Right ventricle myocardium inferior (tissue), 1 donor: ENCODE measurements at places on chromosomes 6 and 20.
A peak's percentile ranks its signal among the peaks of the same experiment; 100 is the strongest.

DNA sequence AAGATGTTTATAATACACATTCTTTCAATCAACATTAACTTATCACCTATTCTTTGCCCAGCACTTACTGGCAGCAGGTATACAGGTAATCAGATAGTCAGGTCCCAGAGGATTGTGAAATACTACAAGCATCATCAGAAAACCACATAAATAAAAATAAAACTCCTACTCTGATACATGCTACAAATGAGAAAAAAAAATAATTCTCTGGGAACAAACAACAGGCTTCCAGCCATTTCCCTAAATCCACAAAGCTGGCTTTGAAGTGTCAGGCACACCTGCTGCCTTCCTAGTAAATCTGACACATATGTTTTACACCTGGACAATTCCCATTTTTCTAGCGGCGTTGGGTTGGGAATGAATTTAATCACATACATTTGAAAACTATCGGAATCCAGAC lies 384.5 kb upstream of the CDH4 start:
- DNase-seq = no peak

- DNase-seq = no peak
Measured at GRCh38 chr20:41009946-41010345, 18.7 kb upstream of the TOP1 start.

- DNase-seq = no peak
Measured at GRCh38 chr6:43861212-43861894, 91.3 kb downstream of the VEGFA start.

GRCh38 chr6:13229205-13230085 lies 98.9 kb downstream of the TBC1D7 start:
- DNase-seq = no peak

GRCh38 chr20:17654649-17655285 lies 27.3 kb downstream of the RRBP1 start:
- peak; percentile 66 for DNase-seq

- DNase-seq = no peak
Measured at GRCh38 chr6:133300896-133301295, 59.7 kb downstream of the EYA4 start.

GRCh38 chr6:112980676-112981075 lies 633.5 kb downstream of the RFPL4B start:
- no peak for DNase-seq

- no peak for DNase-seq
Measured at GRCh38 chr6:79101164-79101563, 23.1 kb upstream of the PHIP start.

DNA sequence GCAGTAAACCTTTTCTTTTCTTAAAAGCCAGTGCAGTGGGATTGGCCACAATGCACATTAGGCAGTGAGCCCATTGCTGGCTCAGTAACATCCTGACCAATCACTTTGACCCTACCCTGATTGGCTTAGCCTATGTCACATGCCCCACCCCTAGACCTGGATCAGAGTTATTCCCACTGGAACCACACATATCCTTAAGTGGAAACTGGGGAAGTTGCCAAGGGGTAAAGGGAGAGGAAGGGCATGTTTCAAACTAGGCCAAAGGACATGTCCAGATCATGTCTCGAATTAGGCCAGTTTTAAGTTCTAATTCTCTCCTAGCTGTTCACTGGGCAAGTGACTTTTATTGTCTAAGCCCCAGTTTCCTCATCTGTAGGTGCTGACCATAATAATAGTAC lies 69.3 kb downstream of the LY86 start:
- DNase-seq = no peak

- no peak for DNase-seq
Measured at GRCh38 chr6:144335914-144336313, 50.8 kb downstream of the UTRN start.

DNA sequence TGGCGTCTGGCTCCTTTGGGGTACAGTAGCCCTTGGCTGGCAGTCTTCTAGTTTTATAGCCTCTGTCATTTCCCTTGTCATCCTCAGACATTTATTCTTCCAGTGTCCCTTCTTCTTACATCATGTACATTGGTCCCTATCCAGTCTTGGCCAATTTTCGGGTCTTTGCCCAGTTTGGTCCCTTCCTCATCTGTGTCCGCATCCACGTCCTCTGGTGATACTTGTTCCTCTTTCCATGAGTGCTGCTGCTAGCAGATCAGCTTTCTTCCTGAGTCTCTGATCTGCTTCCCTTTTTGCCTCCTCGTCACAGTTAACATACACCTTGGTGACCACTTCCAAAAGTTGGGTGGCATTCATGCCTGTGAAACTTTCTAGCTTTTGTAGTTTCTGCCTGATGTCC lies 86.2 kb upstream of the GPR6 start:
- no peak for DNase-seq

DNA sequence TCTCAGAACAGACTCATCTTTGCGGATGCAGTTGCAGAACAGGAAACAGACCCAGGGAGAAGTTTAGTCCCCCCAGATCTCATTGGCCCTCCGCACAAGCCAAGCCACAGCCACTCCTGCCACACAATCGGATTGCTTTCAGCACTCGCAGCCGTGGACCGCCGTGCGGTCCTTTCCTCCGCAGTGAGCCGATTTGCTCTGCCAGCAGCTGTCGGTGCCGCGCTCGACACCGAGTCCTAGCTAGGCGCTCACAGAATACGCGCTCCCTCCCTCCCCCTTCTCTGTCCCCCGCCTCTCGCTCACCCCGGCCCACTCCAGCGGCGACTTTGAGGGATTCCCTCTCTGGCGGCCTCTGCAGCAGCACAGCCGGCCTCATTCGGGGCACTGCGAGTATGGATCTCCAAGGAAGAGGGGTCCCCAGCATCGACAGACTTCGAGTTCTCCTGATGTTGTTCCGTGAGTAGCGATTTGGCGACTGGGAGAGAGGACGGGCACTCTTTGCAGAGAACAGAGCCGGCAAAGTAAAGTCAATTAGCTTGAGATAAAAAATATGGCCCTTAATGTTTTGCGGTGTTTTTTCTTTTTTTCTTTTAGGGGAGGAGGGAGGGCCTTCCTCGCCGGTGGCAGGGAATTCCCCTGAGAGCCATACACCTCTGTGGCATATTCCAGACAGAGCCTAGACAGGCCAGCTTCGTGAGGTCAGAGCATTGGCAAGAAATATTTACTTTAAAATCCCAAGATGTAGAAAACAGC lies at the start of gene LAMP5:
TSS of gene LAMP5 (plus strand) at position 130 of the 753 bp plus-strand sequence. CDS start at position 393, 263 bp downstream.
- no peak for DNase-seq

DNA sequence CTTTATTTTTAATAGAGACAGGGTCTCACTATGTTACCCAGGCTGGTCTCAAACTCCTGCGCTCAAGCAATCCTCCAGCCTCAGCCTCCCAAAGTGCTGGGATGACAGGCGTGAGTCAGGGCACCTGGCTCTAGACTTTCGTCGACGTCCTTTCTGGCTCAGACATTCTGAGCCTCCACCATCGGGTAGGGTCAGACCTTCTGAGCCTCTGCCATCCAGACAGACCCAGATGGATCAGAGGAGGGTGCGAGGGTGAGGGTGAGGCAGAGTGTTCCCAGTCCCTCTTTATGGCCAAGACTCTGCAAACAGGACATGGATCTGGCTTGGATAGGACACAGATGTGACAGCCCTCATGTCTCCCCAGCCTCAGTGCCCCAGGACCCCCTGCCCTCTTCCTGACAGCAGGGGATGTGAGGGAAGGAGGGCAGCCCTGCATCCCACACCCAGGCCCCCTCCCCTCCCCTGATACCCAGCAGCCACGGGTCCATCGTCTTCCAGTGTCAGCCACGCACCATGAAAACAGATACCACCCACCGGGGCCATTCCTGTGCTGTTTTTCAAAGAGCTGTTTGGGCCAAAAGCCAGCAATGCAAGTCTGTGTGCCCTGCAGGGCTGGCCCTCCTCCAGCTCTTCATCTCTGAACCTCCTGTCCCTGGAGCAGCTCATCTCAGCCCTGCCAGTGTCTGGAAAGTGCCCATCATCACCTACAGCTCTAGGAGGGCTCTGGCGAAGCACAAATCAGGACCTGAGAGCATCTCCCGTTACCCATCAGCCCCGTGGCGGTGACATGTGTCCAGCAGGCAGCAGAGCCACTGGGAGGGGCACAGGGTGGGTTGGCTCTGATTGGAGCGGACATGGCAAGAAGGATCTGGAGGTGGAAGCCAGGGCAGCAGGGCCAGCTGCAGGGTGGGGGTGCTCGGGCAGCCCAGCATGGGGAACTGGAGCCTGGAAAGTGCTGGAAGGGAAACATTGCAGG lies 208.4 kb downstream of the PREX1 start:
- DNase-seq = peak; percentile 81

- DNase-seq = no peak
Measured at GRCh38 chr20:53957451-53958172, 112.8 kb downstream of the BCAS1 start.

DNA sequence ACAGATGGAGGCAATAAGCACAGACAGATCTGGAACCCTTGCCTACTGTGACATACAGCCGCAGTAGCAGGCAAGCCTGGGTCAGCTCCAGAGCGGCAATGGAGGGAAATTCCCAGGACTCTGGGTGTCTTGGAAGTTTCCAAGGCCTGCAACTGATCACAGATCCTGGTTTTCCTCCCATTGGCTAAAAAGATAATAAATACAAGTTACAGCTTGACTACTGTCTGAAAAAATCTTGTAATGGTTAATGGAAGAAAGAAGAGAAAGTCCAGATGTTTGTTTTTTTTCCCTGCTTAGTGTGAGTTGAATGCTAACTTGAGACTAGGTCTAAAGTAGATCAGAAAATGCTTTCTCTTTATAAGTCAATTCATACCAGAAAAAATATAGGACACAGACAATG lies 307.6 kb downstream of the ALDH8A1 start:
- DNase-seq = no peak

GRCh38 chr6:73747289-73747688 lies 51.3 kb downstream of the CD109 start:
- DNase-seq = no peak

DNA sequence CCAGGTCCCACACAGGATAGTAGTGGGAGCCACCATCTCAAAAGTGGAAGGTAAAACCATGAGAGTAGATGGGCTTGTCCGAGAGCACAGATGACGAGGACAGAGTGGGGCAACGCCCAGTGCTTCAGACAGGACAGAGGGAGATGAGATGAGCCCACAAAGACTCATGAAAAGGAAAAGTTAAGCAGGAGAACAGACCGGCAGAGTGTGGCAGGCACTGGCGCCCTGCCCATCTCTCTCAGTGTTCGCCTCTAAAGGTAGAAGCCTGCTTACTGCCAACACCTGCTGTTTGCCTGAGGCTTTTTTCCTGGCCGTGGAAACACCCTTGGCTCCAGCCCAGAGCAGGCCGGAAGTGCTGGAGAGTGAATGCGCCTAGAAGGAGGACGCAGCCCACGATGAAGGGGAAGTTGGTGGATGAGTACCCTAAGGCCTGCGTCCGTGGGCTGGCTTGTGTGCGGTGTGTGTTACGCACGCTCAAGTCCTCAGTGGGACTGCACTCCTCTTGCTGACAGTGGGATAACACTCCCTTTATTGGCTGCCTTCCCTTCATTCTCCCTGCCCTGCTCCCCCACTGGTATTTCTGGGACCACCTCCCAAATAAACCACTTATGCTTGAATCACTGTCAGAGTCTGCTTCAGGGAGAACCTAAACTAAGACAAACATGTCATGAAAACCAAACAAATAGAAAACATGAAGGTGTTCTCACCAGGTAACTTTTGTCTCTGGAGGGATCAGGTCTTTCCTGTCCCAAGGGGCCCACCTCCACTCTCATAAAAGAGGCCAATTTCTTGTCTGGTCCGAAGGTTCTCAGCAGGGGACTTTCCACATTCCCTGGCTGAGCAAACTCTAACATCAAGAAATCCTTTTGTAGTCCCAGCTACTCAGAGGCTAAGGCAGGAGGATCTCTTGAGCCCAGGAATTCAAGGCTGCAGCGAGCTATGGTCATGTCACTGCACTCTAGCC lies 9.1 kb upstream of the FOXP4 start:
- no peak for DNase-seq

DNA sequence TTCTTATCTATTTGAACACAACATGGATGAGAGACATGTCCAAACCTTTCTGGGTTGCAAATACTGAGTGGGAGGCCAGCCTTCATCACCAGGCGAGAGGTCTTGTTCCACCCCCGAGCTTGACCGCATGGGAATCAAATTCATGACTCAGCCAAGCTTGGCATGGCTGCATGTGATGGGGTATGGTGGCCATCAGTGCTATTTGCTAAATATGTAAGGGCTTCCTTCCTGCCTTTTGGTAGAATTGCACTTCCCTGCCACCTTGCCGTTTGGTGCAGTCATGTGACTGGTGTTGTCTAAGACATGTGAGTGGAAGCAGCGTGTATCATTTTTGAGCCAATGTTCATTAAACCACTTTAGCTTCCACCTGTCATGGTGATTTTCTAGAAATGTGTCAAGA lies 508.9 kb upstream of the SULF2 start:
- DNase-seq = no peak

DNA sequence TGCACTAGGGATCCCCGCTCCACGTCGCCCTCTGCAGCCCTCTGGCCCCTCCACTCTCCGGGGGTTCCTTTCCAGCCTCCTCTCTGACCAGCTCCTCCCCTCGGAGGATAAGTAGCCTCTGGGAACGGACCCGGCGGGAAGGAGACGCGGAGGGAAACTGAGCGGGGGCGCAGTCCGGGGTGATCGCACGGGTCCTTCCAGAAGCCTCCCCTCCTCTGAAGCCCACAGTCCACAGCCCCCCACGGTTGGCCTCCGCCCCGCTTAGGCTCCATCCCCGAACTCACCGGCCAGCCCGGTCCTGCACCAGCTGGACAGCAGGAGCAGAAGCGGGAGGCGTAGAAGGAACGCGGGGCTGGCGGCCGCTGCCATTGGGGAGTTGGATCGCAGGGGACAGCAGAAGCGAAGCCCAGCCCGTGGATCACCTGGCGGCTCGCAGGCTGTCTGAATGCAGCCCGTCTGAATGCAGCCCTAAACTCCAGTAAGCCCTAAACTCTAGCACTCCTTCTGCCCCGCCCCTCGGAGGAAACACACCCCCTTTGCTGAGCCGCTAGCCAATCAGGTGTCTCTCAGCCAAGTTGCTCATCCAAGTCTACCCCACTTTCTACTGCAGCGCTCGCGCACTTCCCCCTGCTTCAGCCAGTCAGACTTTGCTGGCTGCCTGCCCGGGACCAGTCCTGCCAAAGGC lies at the start of gene RAET1G:
TSS of gene RAET1G (minus strand) at position 480 of the 685 bp plus-strand sequence. CDS start at position 369, 111 bp downstream.
- peak; percentile 94 for DNase-seq

DNA sequence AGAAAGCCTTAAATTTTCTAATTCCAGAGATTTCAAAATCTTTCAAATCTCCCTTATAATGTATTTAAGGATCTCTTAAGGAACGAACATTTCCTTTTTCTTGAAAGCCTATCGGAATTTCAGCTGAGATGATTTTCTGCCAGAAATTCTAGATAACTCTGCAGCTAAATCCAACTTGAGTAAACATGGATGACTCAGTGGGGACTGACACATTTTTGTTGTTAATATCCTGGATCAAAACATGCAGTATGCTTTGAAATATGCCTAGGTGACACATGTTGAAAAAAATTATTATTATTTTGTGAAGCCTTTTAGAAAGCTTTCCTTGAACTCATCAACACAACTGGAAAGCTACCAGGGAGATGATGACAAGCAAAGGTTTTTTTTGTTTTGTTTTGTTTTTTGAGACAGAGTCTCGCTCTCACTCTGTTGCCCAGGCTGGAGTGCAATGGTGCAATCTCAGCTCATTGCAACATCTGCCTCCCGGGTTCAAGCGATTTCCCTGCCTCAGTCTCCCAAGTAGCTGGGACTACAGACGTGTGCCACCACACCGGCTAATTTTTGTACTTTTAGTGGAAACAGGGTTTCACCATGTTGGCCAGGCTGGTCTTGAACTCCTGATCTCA lies 140.1 kb upstream of the SNX9 start:
- no peak for DNase-seq
